ENCODE measurements at places on chromosomes 11 and 22.

DNA sequence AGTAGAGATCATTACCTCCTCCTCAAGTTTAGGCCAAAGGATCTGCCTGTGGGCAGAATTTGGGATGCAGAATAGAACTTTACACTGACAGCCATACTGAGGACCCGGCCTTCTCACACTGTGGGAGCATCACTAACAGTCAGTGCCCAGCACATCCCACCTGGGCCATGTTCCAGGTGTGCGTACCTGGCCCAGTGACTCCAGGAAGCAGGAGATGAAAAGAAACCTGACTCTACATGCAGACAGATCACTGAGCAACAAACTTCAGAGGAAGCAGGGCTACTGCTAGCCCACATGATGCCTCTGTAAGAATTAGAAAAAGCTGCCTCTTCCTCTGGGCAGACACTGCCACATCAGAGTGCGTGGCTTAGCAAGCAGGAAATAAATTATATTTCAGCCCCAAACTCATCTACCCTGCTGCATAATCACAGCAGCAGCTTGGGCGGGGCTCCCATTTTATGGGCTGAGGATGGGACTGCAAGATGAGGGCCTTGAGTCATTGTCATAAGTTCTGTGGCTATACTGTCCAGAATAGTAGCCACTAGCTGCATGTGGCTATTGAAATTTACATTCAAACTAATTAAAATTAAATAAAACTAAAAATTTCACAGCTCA lies 6.0 kb upstream of the LMO2 start:
- DNase-seq, result no peak

DNA sequence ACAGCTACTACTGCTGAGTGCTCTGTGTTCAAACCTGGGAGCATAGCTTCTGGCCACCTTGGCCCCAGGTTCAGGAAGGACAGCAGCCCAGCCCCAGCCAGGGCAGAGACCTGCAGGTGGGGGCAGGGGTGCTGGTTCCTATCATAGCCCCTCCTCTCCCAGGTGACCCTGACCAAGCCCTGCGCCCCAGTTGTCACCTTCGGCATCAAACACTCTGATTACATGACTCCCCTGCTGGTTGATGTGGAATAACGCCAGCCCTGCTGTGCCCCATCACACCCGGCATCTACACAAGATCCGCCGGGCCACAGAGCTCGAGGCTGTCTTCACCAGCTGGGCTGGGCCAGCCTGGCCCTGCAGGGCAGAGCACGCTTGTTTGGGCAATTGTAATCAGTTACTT lies 6.9 kb downstream of the SCGB1C1 start:
- DNase-seq, result no peak

- DNase-seq, result no peak
Observed at GRCh38 chr22:42069801-42070516, 653 bp downstream of the NAGA start.

GRCh38 chr11:45607995-45608394 lies 57.4 kb downstream of the CHST1 start:
- no peak for DNase-seq

GRCh38 chr11:32843544-32843943 lies 13.8 kb downstream of the PRRG4 start:
- no peak for DNase-seq

- DNase-seq, result no peak
Observed at GRCh38 chr11:112437096-112437495, 176.4 kb upstream of the PLET1 start.

DNA sequence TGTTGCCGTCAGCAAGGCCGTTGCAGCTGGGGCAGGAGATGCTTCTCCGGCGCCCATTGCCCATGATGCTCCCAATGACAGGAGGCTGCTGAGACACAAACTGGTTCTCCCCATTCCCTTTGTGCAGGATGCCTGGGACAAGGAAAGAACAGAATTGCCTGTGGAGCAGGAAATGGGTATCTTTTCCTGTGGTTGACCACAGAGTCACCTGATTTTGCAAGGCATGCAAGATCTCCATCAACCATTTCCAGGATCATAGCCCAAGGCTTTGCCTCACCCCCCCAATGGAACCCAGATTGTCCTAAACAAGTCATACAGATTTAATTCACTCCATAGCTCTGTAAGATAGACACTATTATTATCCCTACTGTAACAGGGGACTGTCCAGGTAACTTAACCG lies 148.1 kb upstream of the NARS2 start:
- DNase-seq, result no peak

- no peak for DNase-seq
Observed at GRCh38 chr11:44627911-44628729, 62.7 kb downstream of the CD82 start.

- no peak for DNase-seq
Observed at GRCh38 chr11:112499881-112500204, 239.2 kb upstream of the PLET1 start.

GRCh38 chr11:76424891-76425290 lies 19.9 kb upstream of the EMSY start:
- no peak for DNase-seq

Data from central memory CD4-positive, alpha-beta T cell (primary cell).